ENCODE measurements at places on chromosomes 13 and 19.

DNA sequence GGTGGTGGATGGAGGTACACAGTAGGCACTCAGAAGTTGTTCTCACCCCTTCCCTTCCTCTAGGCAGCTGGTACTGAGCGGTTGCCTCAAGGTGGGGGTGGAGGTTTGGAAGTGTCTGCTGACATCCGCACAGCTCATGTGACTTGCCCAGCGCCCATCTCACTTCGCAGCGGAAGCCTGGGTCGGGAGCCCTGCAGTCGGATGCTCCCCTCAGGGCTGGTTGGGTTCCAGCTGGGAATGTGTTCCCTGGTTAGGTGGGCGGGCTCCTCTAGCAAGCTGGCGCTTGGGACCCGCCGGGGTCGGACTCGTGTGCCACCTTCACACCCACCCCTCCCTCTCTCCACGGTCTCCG is 10.2 kb downstream of the PPP1R37 start:
- no peak for DNase-seq

- DNase-seq = no peak
Measured at GRCh38 chr13:56351041-56351440, 789.7 kb upstream of the PRR20A start.

DNA sequence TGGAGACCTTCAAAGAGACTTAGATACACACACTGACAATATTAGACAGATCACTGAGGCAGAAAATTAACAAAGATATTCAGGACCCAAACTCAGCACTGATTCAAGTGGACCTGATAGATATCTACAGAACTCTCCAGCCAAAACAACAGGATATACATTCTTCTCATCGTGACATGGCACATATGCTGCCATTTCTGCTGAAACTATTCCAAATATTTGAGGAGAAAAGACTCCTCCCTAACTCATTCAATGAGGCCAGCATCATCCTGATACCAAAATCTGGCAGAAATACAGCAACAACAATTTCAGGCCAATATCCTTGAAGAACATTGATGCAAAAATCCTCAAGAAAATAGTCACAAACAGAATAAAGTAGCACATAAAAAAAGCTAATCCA is 53.3 kb downstream of the TRPC4 start:
- no peak for DNase-seq

DNA sequence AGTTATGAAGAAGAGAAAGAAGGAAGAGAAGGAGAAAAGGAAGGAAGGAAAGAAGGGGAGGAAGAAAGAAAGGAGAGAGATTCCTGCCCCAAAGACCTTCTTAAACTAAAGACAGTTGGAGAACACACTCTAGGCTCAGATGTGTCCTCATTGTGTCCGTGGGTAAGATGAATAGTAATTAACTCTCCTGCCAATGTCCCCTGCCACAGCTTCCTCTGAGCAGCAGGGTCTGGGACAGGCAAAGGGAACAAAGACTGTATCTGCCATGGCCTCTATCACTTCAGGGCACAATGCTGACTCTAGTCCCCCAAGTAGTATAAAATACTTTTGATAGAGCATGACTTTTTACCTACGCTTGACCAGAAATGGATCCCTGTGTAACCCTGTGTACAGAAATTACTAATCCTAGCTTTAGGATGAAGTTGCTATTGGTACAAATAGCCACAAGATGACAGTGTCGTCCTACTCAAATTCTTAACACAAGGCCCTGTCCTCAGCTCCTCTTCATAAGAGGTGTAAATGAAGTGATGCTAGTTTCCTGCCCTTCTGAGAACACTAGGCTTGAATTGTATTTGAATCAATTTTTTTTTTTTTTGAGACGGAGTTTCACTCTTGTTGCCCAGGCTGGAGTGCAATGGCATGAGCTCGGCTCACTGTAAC is 186.2 kb upstream of the GPR12 start:
- no peak for DNase-seq

DNA sequence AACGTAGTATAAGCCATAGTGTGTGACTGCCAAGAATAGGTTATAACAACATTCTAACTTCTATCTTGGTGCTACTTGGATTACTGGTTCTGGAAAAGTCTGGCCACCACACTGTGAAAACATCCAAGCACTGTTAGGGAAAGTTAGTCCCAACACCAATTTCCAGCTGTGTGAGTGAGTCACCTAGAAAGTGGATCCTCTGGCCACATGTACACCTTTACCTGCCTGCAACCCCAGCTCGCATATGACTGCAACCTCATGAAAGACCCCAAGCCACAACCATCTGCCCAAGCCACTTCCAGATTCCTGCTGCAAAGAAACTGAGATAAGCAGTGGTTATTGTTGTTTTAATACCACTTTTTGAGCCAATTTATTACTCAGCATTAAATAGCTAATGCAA is 404.5 kb downstream of the KCTD12 start:
- no peak for DNase-seq

- no peak for DNase-seq
Measured at GRCh38 chr13:65971541-65971940, 1258.6 kb downstream of the PCDH9 start.

DNA sequence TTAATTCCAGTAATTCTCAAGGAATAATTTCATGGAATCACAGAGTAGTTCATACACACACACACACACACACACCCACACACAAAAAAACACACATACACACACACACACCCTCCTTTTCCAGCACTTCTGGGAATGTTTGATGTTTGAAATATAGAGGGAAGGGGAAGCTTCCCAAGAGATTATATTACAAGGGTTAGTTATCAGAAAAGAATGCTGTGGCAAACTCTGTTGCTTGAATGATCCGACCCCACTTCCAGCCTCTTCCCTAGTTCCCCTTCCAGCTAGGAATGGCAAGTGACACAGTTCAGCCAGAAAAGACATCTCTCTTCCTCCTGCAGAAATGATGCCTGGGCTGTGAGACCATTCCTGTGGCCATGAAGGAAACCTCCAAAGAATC is 49.9 kb downstream of the KCTD12 start:
- no peak for DNase-seq

- no peak for DNase-seq
Measured at GRCh38 chr13:51542346-51543242, 41.7 kb upstream of the WDFY2 start.

- DNase-seq = no peak
Measured at GRCh38 chr19:33048806-33049676, 15.6 kb downstream of the RHPN2 start.

DNA sequence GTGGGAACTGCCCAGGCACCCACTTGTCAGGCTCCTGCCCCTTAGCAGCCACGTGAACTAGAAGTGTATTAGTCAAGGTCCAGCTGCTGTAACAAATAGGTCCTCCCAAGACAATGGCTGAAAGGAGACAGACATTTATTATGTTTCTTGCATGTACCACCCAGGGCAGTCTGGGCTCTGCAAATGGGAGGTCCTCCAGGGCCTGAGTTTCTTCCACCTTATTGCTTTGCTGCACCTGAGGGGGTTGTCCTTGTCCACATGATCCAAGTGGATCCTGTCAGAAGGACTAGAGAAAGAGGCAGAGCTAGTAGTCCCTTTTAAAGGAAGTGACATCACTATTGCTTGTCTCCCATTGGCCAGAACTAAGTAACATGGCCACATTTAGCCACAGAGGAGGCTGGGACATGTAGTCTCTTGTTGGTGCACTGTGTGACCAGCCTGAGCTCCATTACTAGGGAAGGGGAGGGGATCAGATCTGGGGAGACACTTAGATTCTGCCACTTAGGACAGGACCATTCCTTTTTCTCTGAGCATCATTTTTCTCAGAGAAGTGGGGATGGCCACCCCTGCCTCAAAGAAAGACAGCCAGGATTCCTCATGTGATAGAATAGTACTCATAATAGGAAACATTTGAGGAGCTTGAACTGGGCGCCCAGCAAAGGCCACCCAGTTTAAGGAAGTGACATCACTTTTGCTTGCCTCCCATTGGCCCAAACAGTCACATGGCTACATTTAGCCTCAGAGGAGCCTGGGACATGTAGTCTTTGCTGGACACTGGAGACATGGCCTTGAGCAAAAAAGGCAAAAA is 15.1 kb downstream of the CC2D1A start:
- DNase-seq = peak; percentile 21

DNA sequence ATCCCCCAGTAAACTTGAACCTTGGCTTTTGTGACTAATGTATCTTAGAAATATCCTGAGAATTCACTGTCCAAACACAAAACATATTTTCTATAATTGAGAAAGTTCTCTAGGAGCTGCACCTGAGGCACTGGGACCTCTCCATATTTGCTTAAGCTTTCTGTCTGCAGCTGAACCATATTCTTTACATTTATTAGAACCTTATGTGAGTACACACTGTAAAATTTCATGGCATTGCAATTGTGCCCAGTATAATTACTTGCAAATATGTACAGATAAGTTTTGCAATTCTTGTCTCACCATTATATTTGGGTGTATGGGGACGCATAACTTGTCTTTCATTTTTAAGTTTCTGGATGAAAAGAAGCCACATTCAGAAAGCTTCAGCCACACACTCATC is 280.7 kb upstream of the KLHL1 start:
- no peak for DNase-seq

GRCh38 chr13:95593462-95593861 is 40.9 kb downstream of the CLDN10 start:
- DNase-seq = no peak

GRCh38 chr19:55553217-55554182 is 8.2 kb upstream of the SBK3 start:
- DNase-seq = no peak

- DNase-seq = no peak
Measured at GRCh38 chr13:21256351-21256761, 79.9 kb downstream of the MRPL57 start.

- no peak for DNase-seq
Measured at GRCh38 chr19:16497837-16498236, 1.6 kb downstream of the C19orf44 start.

DNA sequence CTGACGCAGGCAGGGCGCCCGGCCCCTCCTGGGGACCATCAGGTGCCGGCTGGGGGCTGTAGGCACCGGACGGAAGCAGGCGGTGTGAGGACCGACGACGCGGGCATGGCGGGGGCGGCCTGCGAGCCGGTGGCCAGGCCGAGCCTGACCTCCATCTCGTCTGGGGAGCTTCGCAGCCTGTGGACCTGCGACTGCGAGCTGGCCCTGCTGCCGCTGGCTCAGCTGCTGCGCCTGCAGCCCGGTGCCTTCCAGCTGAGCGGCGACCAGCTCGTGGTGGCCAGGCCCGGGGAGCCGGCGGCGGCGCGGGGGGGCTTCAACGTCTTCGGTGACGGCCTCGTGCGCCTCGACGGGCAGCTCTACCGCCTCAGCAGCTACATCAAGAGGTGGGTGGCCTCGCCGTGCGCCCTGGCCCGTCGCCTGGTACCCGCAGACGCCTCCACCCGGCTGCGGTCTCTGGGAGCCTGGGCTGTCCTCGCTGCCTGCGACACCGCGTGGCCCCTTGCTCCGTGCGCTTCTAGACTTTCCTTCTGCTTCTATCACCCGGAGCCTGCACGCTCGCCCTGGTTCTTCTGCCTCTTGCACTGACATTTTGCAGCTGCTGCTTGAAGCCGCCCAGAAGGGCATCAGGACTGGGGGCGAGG is 460 bp downstream of the MEDAG start:
- DNase-seq = peak; percentile 21

GRCh38 chr13:45396533-45397095 is 21.6 kb downstream of the SLC25A30 start:
- no peak for DNase-seq

DNA sequence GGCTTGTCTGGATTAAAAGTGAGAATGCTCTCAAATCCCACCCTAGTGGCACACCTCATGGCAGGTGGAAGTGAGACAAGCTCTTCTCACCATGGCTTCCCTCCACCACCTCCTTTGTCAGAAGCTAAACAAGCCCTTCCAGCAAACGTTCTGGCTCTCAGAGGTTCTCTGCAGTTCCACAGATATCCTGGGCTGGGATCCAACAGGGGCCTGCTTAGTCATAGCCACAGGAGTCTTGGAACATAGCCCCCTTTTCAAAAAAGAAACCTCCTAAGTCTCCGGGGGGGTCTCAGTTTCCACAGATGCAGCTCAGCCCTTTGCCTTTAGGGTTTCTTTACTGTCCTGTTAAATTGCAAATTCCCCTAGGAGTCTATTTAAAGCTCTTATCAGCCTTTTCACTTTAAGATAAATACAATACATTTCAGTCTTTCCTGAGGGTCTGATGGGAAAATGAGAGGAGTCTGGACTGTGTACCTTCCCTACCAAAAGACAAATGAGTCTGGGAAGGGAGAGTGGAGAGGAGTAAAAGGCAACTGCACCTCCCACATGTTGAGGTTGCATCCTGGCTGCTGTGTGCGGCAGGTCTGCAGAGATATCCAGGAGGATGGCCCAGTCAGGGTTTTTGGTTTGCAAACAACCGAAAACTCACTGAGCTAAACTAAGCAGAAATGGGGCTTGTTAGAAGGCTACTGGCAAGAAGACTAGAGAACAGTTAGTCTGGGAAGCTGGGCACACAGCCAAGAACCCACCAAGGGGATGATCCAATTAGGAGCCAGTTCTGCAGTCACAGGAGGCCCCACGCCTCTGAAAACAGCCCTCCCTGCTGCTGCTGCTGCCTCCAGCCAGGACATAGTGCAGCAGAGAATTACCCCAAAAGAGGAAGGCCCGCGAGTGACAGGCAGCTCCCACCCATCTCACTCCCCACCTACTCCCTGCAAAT is 41.4 kb upstream of the SERP2 start:
- no peak for DNase-seq

GRCh38 chr19:18464646-18465045 is 26.7 kb upstream of the ISYNA1 start:
- no peak for DNase-seq

DNA sequence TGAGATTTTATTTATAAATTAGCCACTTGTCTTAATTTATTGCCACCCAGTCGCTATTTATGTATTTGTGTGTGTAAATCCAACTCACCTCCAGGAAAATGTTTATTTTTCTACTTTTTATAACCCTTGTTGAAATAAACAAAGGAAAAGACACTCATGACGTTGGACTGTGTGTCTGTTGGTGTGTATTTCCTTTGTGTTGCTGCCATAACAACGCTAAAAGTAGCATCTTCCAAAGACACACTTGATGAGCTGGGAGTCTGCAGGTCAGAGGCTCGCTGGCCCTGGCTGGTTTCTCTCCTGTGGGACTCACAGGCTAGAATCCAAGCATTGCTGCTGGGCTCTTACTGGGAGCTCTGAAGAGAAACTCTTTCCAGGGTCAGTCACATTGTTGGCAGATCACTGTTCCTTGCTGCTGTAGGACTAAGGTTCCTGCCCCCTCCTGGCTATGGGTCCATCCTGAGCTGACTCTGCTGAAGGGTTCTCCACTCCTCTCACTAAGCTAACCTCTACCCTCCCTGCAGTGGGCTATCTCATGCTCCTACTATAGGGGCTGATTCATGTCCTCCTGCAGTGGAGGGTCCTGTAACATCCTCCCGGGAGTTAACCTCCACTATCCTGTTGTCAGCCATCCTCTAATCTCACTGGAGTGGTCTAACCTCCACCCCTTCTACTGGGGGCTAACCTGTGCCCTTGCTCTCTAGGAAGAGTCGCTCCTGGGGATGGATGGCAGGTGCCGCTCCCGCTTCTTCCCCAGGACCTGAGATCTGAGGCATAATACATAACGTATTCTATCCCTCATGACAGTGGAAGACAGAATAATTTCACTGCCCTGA is 2.1 kb downstream of the IFNL2 start:
- DNase-seq = no peak

- no peak for DNase-seq
Measured at GRCh38 chr13:95301968-95302393, 730 bp upstream of the ABCC4 start.

- DNase-seq = no peak
Measured at GRCh38 chr19:47512183-47512947, 2.5 kb downstream of the NAPA start.

- no peak for DNase-seq
Measured at GRCh38 chr13:38301236-38301635, 48.4 kb upstream of the UFM1 start.

GRCh38 chr13:27980280-27980998 is 8.1 kb downstream of the URAD start:
- DNase-seq = no peak

- DNase-seq = no peak
Measured at GRCh38 chr19:23401086-23401610, 5.9 kb upstream of the ZNF91 start.
